ENCODE measurements at places on chromosomes 1 and 21. TPM values are rescaled to one million over a fixed set of nuclear protein-coding genes. Genes with fewer than 3 reads are reported as not detected.

DNA sequence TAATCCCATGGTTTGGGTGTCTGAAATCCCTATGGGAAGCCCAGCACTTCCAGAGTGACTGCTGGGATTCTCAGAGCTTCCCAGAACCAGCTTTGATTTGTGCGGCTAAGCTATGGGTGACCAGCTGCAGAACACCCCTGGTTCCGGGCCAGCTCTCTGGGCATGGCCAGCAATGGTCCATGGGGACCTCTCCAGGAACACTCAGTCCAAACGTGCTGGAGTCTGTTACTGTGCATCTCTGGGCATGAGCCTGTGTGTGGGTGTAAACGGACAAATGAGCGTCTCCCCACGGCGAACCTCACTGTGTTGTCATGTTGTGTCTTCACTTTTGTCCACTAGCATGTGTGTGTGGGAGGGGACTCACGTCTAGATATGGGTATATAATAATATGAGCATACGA lies 54.4 kb downstream of the MAB21L3 start:
- no peaks in the 10 kb centered on the region for H3K27me3 ChIP-seq
- DNase-seq = no peak
- no peak overlapping the region for H3K4me3 ChIP-seq
- H3K4me1 ChIP-seq = peaks cover 15% of the 10 kb centered on the region
- no peak overlapping the region for H3K27ac ChIP-seq
- no peaks in the 10 kb centered on the region for H3K36me3 ChIP-seq

DNA sequence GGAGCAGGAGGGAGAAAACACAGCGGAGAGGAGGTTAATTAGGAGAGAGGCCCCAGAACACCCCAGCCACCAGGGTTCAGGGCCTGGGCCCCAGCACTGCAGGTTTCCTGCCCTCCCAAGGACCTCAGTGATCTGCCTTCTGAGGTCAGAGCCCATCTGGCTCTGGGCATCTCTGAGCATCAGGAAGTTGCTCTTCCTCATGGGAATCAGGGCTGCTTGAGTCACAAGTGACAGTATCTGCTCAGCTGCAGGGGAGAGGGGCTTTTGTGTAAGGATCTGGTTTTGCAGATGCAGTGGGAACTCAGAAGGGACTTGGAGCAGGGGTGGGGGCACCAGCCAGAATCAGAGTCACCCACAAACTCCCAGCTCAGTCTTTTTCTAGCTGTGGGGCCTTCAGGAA lies 472.1 kb downstream of the PTPRU start:
- H3K4me3 ChIP-seq = no peak overlapping the region
- H3K27ac ChIP-seq = no peak overlapping the region
- no peaks in the 10 kb centered on the region for H3K27me3 ChIP-seq
- DNase-seq = no peak
- no peaks in the 10 kb centered on the region for H3K4me1 ChIP-seq
- H3K36me3 ChIP-seq = no peaks in the 10 kb centered on the region

DNA sequence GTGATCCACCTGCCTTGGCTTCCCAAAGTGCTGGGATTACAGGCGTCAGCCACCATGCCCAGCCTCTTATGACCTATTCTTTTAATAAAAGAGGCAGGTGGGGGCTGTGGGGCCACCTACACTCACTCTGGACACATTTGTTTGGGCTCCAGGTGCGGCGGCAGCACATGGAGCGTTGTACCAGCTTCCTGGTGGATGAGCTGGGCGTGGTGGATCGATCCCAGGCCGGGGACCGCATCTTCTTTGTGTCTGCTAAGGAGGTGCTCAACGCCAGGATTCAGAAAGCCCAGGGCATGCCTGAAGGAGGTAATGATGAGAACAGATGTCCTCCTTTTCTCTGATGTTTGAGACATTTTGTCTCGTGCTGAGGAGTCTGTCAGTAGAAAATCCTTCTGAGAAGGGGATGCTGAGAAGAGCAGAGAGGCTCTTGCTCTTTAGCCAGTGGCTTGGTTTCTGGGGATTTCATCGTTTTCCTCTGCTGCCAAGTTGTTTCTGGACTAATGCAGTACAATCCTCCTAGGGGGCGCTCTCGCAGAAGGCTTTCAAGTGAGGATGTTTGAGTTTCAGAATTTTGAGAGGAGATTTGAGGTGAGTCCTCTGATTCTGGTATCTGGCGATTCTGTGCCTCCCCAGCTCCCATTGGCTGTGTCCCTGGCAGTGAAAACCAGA lies 17.9 kb upstream of the MIIP start:
- no peak overlapping the region for H3K4me3 ChIP-seq
- H3K36me3 ChIP-seq = peaks cover 92% of the 10 kb centered on the region
- H3K4me1 ChIP-seq = peaks cover 10% of the 10 kb centered on the region
- no peak for DNase-seq
- no peaks in the 10 kb centered on the region for H3K27me3 ChIP-seq

- no peaks in the 10 kb centered on the region for H3K27me3 ChIP-seq
- H3K27ac ChIP-seq = no peak overlapping the region
- H3K4me1 ChIP-seq = no peaks in the 10 kb centered on the region
Measured at GRCh38 chr1:48031676-48032075, 34.5 kb upstream of the TRABD2B start.

GRCh38 chr1:24954631-24955030 lies 24.6 kb upstream of the RUNX3 start:
- H3K4me1 ChIP-seq = no peaks in the 10 kb centered on the region
- H3K27me3 ChIP-seq = no peaks in the 10 kb centered on the region
- H3K36me3 ChIP-seq = no peaks in the 10 kb centered on the region
- H3K4me3 ChIP-seq = no peak overlapping the region

DNA sequence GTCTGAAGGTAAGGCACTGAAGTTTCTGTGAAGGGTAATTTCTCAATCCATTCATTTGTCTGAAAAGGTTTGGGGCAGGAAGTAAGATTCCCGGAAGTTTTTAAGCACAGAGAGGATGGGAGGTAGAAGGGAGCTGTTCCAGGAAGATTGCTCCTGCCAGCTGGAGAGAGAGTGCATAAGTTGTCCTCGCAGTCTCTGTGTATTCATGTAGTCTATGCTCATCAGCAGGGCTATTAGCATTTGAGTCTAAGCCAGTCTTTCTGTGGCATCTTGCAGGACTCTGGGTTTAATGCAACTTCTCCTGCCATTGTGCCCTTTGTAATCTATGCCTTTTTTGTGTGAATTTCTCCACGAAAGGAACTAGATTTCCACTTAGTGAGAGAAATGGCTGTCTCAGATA lies 140.8 kb upstream of the FGGY start:
- H3K27me3 ChIP-seq = no peaks in the 10 kb centered on the region
- DNase-seq = no peak
- H3K27ac ChIP-seq = no peak overlapping the region
- no peaks in the 10 kb centered on the region for H3K36me3 ChIP-seq

GRCh38 chr1:97004054-97004453 lies 282.5 kb downstream of the PTBP2 start:
- no peaks in the 10 kb centered on the region for H3K36me3 ChIP-seq
- no peaks in the 10 kb centered on the region for H3K4me1 ChIP-seq
- H3K4me3 ChIP-seq = no peak overlapping the region
- no peaks in the 10 kb centered on the region for H3K27me3 ChIP-seq
- H3K27ac ChIP-seq = no peak overlapping the region
- DNase-seq = no peak

- no peaks in the 10 kb centered on the region for H3K4me1 ChIP-seq
- H3K36me3 ChIP-seq = no peaks in the 10 kb centered on the region
- no peak for DNase-seq
- no peak overlapping the region for H3K4me3 ChIP-seq
Measured at GRCh38 chr1:109263234-109263596, 13.9 kb downstream of the CELSR2 start.

GRCh38 chr1:105730701-105731100 lies 1325.8 kb upstream of the PRMT6 start:
- no peaks in the 10 kb centered on the region for H3K27me3 ChIP-seq
- H3K27ac ChIP-seq = no peak overlapping the region
- no peaks in the 10 kb centered on the region for H3K4me1 ChIP-seq
- no peak for DNase-seq
- no peaks in the 10 kb centered on the region for H3K36me3 ChIP-seq

- no peaks in the 10 kb centered on the region for H3K27me3 ChIP-seq
- H3K4me3 ChIP-seq = no peak overlapping the region
- peaks cover 7% of the 10 kb centered on the region for H3K36me3 ChIP-seq
- peaks cover 34% of the 10 kb centered on the region for H3K4me1 ChIP-seq
Measured at GRCh38 chr1:44780583-44781121, 5.3 kb downstream of the RPS8 start.

DNA sequence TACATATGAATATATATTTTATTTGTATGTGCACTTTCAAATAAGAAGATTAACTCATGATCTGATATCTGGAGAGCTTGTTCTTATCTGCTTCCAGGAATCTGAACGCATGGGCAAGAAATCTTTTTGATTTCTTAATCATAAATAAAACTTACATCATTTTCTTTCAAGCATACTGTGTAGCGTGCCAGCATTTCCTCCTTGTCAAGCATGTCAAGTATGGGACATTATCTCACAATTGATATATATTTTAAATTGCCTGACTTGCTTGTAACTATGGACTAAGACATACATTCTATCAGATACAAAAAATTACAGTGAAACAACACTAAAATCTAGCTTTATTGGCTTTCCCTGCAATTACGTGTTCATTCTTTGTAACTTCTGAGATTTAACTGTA lies 1128.2 kb downstream of the PLA2G4A start:
- no peak for DNase-seq
- no peak overlapping the region for H3K4me3 ChIP-seq
- H3K27ac ChIP-seq = no peak overlapping the region
- H3K27me3 ChIP-seq = no peaks in the 10 kb centered on the region
- no peaks in the 10 kb centered on the region for H3K36me3 ChIP-seq
- no peaks in the 10 kb centered on the region for H3K4me1 ChIP-seq

- H3K36me3 ChIP-seq = no peaks in the 10 kb centered on the region
- H3K4me1 ChIP-seq = no peaks in the 10 kb centered on the region
- no peak for DNase-seq
- H3K27ac ChIP-seq = no peak overlapping the region
Measured at GRCh38 chr1:246092136-246092535, 414.9 kb downstream of the SMYD3 start.

DNA sequence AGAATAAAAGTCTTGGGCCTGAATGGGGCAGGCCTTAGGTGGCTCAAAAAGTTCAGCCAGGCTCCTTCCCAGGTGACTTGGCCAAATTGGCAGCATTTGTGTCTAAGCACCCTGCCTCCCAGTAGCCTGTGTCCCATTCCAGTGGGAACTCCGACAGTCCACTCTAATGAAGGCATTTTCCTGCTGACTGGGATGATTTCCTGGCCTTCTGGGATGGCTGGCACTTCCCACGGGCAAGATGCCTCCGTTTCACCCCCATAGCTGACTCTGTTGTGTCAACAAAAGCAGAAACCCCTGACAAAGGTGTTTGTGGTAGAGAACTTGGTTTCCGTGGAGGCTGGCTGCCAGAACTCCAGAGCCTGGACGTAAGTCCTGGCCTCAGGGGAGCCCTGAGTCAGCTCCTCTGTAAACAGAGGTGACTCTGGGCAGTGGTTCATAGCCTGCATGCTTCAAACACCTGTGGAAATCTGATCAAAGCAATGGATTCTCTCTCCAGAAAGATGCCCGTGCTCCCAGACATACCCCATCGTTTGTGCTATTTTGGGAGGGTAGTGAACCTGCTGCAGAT lies 36.6 kb downstream of the WNT3A start:
- no peak for DNase-seq
- no peaks in the 10 kb centered on the region for H3K36me3 ChIP-seq
- H3K27me3 ChIP-seq = peaks cover 28% of the 10 kb centered on the region
- no peak overlapping the region for H3K27ac ChIP-seq
- no peak overlapping the region for H3K4me3 ChIP-seq

- no peak overlapping the region for H3K27ac ChIP-seq
- DNase-seq = peak; percentile 72
- H3K36me3 ChIP-seq = no peaks in the 10 kb centered on the region
- no peaks in the 10 kb centered on the region for H3K4me1 ChIP-seq
- H3K4me3 ChIP-seq = no peak overlapping the region
Measured at GRCh38 chr1:223504741-223505140, 111.5 kb downstream of the CCDC185 start.

DNA sequence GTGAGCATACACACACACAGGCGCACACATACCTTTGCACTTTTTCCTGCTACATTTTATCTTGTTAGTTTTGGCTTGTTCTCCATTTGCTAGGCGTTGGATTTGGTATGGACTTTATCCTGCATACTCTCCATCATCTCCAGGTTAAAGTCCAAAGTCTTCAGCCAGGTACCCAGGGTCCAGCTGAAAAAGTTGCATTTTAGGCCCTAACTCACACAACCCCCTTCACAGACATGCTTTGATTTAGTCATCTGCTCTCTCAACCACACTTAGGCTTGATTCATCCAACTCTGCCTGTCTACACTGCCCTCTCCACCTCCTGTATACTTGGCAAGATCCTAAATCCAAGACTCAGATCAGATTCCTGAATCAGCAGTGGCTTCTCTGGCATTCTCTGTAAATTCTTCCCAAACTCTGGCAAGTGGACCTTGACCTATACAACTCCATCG lies 10.7 kb upstream of the LAMB3 start:
- DNase-seq = peak; percentile 68
- no peak overlapping the region for H3K4me3 ChIP-seq
- H3K27me3 ChIP-seq = no peaks in the 10 kb centered on the region

DNA sequence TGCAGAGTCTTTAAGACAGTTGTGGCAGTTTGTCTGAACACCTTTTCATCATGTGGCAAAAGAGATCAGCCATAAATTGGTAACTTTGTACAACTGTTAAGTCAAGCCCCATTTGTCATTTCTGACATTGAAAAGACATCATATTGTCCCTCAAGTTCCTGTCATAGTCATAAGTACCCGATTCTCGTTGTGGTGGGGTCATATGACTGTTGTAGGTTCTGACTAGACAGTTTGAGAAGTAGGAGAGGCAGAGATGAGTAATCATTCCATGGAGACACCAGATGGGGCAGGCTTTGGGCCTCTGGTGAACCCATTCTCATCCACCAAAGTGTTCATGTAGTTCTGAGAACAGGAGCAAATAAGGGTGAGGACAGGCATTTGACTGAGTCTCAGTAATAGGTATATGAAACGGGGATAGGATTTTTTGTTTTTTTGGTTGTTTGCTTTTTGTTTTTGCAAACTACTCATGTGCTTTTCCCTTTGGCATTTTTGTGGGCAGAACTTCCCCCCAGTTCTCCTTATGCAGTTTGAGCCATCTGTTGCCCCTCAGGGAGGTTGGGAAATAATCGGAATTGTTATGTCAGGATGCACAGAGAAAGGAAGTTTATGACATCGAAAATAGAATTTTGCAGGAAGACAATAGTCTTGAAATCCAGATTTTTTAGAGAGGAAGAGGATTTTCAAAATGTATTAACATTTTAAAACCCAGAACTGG lies 86.9 kb upstream of the KCNE2 start:
- H3K27ac ChIP-seq = no peak overlapping the region
- no peak for DNase-seq
- H3K4me1 ChIP-seq = no peaks in the 10 kb centered on the region
- H3K36me3 ChIP-seq = no peaks in the 10 kb centered on the region

DNA sequence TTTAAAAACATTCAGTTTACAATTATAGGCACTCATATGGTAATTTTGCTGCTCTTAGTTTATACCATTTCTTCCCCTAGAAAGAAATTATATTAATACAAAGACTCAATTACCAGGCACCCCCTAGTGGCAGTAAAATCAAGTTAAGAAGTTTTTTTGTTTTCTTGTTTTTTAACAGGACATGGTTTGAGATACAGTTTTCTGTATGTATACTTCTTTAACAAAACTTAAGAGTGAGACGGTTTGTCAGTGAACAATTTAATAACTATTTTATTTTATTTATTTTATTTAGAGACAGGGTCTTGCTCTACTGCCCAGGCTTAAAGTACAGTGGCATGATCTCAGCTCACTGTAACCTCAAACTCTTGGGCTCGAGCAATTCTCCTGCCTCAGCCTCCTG lies 224.6 kb downstream of the FAF1 start:
- H3K27ac ChIP-seq = no peak overlapping the region
- no peak overlapping the region for H3K4me3 ChIP-seq
- H3K36me3 ChIP-seq = no peaks in the 10 kb centered on the region
- H3K4me1 ChIP-seq = no peaks in the 10 kb centered on the region
- no peaks in the 10 kb centered on the region for H3K27me3 ChIP-seq

ADAMTS5 gene
- 0.27 TPM for polyA plus RNA-seq

GBP2 gene
- polyA plus RNA-seq = 90.8 TPM

PRKAA2 gene
- polyA plus RNA-seq = not detected

ATP6V1G3 gene
- polyA plus RNA-seq = not detected

MFAP2 gene
- 125 TPM for polyA plus RNA-seq

MCOLN3 gene
- 1.2 TPM for polyA plus RNA-seq

CR1L gene
- polyA plus RNA-seq = 0.19 TPM

All from small intestine (tissue), 16 donors.